ENCODE measurements at places on chromosomes 5 and 9.

GRCh38 chr5:4722886-4723285 is 417.2 kb upstream of the ADAMTS16 start:
- no peak for DNase-seq

DNA sequence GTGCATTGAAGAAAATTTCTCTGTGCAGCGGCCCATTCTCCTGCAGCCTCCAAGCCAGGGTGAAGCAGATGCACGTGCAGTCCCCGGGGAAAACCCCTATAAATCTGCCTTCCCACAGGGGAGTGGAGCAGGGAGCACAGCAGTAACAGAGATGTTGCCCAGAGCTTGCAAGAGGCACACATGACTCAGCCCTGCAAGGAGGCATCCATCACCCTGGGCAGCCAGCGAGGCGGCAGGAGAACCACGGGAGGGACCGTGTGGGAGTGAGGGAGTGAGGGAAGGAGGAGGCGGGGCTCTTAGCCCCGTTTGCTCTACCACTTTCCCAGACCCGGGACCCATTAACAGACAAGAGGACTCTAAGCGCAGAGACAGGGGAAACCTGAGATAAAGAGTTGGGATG is 96.2 kb upstream of the ARAP3 start:
- DNase-seq, result peak; percentile 66

GRCh38 chr5:138354387-138354786 is 1.9 kb downstream of the KDM3B start:
- no peak for DNase-seq

DNA sequence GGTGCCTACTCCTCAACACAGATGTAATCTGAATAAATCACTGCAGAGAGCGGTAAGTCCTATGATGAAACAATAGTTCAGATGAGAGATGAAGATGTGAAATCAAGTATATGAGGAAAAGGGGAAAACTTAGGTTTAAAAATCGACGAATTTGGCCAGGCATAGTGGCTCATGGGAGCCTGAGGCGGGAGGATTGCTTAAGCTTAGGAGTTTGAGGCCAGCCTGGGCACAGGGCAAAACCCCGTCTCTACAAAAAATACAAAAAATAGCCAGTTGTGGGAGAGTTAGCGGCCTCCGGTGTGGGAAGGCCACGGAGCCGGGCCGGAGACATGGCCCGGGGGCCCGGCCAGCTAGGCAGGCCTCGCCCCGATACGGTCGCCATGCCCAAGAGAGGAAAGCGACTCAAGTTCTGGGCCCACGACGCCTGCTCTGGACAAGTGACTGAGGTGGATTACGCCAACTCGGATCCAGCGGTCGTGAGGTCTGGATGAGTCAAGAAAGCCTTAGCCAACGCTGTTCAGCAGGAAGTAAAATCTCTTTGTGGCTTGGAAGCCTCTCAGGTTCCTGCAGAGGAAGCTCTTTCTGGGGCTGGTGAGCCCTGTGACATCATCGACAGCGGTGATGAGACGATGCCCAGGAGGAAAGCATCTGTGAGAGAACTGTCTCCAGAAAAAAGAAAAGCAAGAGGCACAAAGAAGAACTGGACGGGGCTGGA is 62.8 kb upstream of the SUB1 start:
- peak; percentile 68 for DNase-seq

- peak; percentile 55 for DNase-seq
Observed at GRCh38 chr5:62143268-62144229, 162.5 kb upstream of the KIF2A start.

GRCh38 chr5:40429258-40430100 is 250.2 kb upstream of the PTGER4 start:
- peak; percentile 79 for DNase-seq

- DNase-seq, result no peak
Observed at GRCh38 chr5:132114150-132115121, 40.8 kb downstream of the CSF2 start.

DNA sequence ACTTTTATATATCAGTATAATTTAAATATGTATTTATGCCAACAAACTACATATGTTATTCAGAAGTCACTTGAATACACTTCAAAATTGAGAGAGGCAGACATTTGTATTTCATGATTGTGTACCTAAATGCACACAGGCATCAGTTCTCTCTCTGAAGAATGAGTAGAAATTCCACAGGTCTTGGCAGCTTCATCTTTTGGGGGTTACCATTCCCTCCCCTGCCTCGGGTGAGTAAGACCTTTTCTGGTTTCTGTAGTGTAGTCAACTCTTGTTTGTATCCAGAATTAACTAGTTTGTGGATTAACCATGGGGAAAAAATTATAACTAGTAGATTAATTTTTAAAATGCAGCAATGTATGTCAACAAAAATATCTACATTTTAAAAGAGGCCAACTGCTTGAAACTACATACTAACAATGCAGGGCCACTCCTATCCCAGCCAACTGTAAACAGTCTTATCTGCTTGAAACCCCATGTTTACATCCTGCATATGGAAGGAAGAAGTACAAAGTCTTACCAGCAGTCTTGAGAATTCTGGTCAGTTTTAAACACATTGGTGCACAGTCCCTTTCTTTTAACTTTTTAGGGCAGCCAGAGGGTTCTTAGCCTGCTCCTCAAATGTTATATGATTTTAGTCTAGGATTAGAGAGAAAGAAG is 339.6 kb upstream of the KIF2A start:
- no peak for DNase-seq

DNA sequence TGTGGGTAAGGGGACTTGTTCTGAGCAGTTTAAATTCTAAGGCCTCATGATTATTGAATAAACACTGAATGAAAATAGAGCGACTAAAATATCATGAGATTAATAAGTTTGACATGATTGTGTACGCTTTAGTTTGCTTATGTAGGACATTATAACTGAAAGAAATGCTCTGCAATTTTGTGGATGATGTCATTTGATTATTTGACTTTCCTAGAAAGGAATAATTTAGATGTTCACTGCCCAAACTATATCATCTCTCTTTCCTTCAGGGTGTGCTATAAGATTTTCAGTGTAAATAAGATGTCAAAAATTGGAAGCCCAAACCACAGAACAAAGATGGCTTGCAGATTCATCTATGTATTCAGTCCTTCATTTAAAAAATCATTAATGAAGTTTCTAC is 115.7 kb upstream of the MTAP start:
- no peak for DNase-seq

DNA sequence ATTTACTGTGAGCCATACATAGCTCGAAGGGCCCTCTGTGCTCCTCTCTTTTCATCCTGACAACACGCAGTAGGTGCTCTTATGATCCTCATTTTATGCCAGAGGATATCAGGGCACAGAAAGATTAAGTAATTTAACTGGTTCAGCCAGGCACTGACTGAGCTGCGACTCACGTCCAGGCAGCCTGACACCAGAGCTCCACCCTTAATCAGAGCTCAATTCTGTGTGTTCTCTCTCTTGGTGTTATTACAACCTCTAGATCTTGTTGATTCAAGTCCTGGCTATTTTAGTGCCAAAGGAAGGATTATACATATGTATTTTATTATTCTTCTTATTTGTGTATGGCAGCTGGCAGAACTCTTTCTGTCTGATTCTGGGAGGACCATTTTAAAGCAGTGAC is 59.7 kb downstream of the OSMR start:
- DNase-seq, result peak; percentile 71

DNA sequence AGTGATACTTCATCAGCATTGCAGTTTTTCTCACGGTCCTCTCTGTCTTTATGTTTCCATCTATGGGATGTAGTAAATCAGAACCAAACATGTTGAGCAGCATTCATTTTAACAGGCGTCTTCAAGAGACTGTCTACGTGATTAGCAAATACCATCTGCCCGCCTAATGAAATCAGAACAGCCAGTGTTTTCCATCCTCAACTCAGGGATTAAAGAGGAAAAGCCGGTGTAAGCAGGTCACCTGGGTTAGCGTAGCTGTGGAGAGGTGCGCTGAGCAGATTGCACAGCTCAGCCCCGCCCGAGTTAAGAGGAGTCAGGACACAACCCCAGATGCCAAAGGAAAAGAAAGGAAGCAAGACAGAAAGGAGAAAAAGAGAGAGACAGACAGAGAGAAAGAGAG is 54.3 kb upstream of the ANKRD33B start:
- DNase-seq, result peak; percentile 25

DNA sequence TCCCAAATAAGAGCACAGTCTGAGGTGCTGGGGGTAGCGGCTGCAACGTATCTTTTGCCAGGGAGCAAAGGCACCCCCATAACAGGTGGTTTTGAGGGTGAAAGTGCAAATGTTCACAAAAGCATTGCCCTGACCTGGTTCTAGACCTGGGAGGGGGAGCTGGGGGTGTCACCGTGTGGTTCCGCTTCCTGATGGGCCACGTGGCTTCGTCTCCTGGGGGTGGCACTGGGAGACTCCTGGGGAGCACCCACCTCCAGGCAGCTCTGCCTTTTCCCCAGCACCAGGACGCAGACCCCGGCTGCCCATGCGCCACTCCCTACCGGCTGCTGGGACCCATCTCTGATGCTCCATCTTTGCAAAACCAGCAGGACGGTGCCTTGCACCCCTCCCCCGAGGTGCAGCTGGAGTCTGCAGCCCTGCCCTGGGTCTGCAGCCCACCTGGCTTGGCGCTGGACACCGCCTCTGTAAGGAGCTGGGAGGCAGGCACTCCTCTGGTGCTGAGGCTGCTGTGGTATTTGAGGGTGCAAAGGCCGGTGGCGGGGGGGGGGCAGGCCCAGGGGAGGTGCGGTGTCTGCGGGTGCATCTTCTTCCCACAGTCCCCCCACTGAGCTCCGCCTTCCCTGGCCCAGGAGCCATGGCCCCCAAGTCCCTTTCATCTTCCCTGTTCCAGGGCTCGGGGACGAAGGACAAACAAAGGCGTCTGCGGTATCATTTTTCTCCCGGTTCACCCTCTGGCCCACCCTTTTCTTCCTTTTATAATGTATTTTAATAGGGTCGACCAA is 29.8 kb upstream of the RXRA start:
- no peak for DNase-seq
